ENCODE measurements at places on chromosomes 2 and 18. TPM values are rescaled to one million over a fixed set of nuclear protein-coding genes. Genes with fewer than 3 reads are reported as not detected.

DNA sequence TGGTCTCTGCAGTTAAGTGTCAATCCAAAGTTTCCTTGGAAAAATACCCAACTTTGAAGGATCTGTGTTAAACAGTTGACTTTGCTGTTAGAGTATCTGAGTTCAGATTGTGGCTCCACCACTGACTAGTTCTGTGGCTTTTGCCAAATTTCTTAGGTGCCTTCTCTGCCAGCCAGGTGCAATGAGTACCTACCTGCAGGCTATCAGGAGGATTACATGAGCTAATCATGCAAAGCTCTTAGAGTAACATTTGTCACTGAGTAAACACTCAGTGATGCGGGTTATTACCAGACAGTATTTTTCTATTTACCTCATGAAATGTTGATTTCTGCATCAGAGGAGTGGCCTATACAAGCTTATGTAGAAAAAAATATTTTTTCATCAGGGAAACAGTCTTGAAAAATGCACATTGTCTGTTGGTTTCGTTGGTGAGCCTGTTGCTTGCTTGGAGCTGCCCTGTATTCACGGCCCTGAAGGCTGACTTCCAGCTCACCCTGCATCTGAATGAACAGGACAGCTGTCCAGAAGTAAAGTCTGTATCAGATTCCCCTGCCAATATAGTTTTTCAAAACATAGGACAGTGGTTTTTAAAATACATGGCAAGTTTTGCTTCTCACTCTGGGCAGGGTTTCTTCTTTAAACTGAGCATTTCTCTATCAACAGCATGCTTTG lies 235.1 kb downstream of the CDCA7 start:
- H3K4me1 ChIP-seq, result no peaks in the 10 kb centered on the region
- H3K36me3 ChIP-seq, result no peaks in the 10 kb centered on the region
- no peak overlapping the region for H3K4me3 ChIP-seq
- H3K27ac ChIP-seq, result no peak overlapping the region
- no peaks in the 10 kb centered on the region for H3K27me3 ChIP-seq

DNA sequence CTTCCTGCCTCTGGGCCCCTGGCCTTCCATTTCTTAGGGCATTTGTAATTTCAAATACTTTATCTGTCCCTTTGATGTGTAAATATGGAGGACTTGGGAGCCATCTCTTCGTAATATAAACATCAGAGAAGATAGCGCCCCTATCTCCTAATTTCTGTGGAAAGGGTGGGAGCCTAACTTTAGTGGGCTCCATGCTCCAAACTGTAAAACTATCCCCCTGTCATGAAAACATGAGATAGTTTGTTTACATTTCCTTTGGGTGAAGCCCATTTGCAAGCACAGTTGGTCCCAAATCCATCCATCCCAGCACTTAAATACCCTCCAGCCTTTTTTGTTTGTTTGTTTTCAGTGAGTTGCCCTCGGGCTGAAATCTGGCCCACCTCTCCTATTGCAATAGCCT lies 782.6 kb upstream of the FSHR start:
- DNase-seq, result no peak
- peaks cover 36% of the 10 kb centered on the region for H3K27me3 ChIP-seq
- no peak overlapping the region for H3K4me3 ChIP-seq
- H3K4me1 ChIP-seq, result no peaks in the 10 kb centered on the region
- H3K36me3 ChIP-seq, result no peaks in the 10 kb centered on the region
- no peak overlapping the region for H3K27ac ChIP-seq

DNA sequence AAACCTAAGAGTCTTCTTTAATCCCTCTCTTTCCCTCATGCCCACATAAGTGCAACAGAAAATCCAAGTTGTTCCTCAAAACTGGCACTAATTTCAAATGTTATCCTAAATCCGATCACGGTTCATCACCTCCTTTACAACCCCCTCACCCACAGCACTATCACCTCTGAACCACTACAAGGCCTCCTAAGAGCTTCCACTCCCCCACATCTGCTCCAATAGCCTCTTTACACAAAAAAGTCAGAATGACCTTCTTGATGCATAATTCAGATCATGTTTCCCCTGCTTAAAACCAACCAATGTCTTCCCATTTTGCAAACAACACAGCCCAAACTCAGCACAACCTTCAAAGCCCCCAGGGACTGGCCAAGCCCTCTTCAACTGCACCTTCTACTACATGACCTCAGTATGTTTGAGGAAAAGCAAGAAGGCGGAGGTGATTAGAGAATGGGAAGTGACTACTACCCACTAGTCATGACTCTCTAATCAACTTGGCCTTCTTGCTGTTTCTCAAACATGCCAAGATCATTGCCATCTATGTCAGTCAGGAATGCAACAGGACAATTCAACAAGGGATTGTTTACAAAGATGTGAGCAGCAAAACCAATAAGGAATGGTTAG lies 34.6 kb upstream of the GCC2 start:
- H3K27me3 ChIP-seq, result no peaks in the 10 kb centered on the region
- no peak overlapping the region for H3K4me3 ChIP-seq
- H3K36me3 ChIP-seq, result no peaks in the 10 kb centered on the region
- DNase-seq, result no peak
- H3K27ac ChIP-seq, result no peak overlapping the region
- no peaks in the 10 kb centered on the region for H3K4me1 ChIP-seq

DNA sequence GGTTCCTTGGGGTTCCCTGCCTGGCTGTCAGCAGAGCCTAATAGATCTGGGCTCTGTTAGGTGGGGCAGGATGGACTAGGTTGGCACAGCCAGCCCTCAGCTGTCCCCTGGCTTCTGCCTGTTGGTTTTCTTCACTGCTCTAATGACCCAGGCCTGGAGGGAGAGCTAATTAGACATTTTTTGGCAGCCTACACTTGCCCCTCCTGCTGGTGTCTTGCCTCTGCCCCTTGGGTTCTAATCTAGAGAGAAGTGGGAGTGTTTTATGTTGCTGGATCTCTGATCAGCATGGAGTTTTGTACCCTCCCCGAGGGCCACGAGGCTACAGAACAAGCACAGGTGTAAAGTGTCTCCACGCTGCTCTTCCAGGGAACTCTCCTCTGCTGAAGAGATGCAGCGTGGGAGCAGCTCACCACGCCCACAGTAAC lies 199.4 kb upstream of the RASGRP3 start:
- no peak overlapping the region for H3K4me3 ChIP-seq
- H3K4me1 ChIP-seq, result no peaks in the 10 kb centered on the region
- H3K36me3 ChIP-seq, result no peaks in the 10 kb centered on the region

GRCh38 chr2:210660751-210661150 lies 104.4 kb downstream of the CPS1 start:
- no peak for DNase-seq
- no peak overlapping the region for H3K4me3 ChIP-seq

- no peak overlapping the region for H3K4me3 ChIP-seq
- H3K27me3 ChIP-seq, result no peaks in the 10 kb centered on the region
- no peaks in the 10 kb centered on the region for H3K4me1 ChIP-seq
- no peaks in the 10 kb centered on the region for H3K36me3 ChIP-seq
- no peak for DNase-seq
- H3K27ac ChIP-seq, result no peak overlapping the region
These were observed 82.2 kb upstream of the DAPL1 start for GRCh38 chr2:158712791-158713522.

- H3K36me3 ChIP-seq, result peaks cover 20% of the 10 kb centered on the region
- DNase-seq, result no peak
- H3K4me3 ChIP-seq, result no peak overlapping the region
- H3K27ac ChIP-seq, result no peak overlapping the region
- H3K27me3 ChIP-seq, result no peaks in the 10 kb centered on the region
- no peaks in the 10 kb centered on the region for H3K4me1 ChIP-seq
These were observed 8.2 kb downstream of the WDR54 start for GRCh38 chr2:74429487-74430451.

Gene TTL
- polyA plus RNA-seq, result 14.4 TPM

Gene LIMS3
- polyA plus RNA-seq, result not detected

Gene PECR
- 15.9 TPM for polyA plus RNA-seq

Gene POTEI
- polyA plus RNA-seq, result 0.20 TPM

Gene TTN
- polyA plus RNA-seq, result 0.30 TPM
